GM04503 (cell line): ENCODE measurements at places on chromosomes 5 and 9.

GRCh38 chr5:135895474-135896006 is at the start of gene IL9:
TSS of gene IL9 (minus strand) at chr5:135895841. CDS start at chr5:135895816, 25 bp downstream.
- no peak for DNase-seq

- no peak for DNase-seq
Measured at GRCh38 chr9:101486693-101487442, 46.8 kb upstream of the RNF20 start.

- no peak for DNase-seq
Measured at GRCh38 chr5:155276231-155276630, 262.7 kb downstream of the KIF4B start.

DNA sequence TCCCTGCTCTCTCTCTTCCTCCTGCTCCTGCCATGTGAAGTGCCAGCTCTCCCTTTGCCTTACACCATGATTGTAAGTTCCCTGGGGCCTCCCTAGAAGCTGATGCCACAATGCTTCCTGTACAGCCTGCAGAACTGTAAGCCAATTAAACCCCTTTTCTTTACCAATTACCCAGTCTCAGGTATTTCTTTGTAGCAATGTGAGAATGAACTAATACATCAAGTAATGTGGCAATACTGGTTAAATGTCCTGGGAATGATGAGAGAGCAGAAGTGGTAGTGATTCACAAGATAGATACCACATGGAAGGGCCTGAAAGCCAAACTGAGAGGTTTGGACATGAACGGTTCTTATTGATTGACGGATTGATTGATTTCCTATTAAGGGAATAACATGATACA is 62.6 kb upstream of the IL12B start:
- DNase-seq = no peak

DNA sequence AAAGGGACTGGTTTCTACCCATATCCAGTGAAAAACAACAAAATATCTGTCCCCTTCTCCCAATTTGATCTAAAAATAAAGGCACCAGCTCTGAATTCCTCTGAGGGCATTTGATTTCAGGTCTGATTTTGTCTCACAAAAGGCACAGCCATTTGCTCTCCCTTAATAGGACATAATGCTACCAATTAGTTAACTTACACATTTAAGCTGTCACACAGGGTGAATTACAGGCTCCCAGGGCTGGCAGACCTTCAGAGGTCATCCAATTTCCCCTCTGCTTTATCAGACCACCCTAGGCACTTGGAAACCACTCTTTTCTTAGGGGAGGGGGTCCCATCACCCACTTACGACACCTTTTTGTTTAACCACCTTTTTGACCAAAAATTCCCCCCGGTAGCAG is 319.9 kb downstream of the SPOCK1 start:
- no peak for DNase-seq

- DNase-seq = peak; percentile 66
Measured at GRCh38 chr9:69946800-69947437, 96.7 kb upstream of the MAMDC2 start.

- DNase-seq = no peak
Measured at GRCh38 chr5:16944816-16945562, 8.9 kb upstream of the MYO10 start.

- no peak for DNase-seq
Measured at GRCh38 chr9:102862478-102862877, 132.7 kb upstream of the CYLC2 start.

DNA sequence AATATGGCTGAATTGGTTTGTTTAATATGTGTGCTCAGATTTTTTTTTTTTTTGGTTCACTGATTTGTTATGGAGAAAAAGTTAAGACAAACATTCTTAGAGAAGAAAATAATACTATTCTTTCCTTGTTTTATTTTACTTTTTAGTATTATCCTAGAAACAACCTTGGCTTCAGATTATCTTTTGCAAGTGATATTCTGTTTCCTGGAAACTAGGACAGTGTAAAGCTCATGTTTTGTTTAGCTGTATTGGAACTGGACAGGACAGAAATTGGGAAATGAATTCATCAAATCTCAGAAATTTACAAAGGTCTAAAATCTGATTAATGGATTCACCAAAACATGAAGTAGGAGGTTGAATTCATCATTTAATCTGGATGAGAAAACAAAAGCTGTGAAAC is 130.5 kb downstream of the FBXL7 start:
- DNase-seq = no peak

GRCh38 chr9:95021166-95021886 is 294.8 kb downstream of the AOPEP start:
- DNase-seq = no peak

GRCh38 chr5:157247267-157247666 is 18.7 kb upstream of the CYFIP2 start:
- no peak for DNase-seq

- DNase-seq = no peak
Measured at GRCh38 chr5:154369682-154370081, 76.1 kb upstream of the SAP30L start.

DNA sequence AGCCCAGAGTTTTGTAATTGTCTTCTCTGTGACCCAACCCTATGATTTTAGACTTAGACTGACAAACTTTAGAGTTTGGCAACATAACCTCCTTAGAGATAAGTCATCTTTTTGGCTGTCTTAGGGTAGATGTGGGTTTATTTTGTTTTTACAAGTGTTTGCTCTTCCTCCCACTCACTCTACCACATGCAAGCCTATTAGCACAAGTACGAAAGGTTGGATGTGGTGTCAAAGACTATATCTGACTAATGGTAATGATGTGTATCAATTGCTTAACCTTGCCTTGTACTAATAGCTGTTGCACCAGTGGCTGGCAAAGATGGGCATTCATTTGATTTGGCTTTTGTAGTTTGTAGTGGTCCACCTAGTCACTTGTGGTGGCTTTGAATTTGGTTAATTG is 46.5 kb downstream of the SLC25A46 start:
- no peak for DNase-seq

DNA sequence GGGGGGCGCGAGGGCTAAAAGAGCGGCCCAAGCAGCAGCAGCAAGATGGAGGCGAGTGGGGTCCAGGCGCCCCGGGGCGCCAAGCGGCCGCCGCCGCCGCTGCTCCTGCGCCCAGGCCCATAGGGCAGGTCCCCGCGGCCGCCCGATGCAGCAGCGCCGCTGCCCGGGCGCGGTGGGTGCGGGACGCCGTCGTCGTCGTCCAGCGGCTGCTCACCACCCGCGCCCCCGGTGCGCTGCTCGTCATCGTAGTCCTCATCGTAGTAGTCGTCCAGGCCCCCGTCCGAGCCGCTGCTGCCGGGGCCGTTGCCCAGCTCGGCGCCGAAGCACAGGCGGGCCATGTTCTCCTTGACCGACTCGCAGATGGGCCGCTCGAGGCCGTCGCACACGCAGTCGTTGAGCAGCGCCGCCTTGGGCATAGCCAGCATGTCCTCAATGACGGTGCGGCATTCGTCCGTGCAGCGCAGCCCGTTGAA is 1.5 kb downstream of the GAS1 start:
- DNase-seq = no peak

DNA sequence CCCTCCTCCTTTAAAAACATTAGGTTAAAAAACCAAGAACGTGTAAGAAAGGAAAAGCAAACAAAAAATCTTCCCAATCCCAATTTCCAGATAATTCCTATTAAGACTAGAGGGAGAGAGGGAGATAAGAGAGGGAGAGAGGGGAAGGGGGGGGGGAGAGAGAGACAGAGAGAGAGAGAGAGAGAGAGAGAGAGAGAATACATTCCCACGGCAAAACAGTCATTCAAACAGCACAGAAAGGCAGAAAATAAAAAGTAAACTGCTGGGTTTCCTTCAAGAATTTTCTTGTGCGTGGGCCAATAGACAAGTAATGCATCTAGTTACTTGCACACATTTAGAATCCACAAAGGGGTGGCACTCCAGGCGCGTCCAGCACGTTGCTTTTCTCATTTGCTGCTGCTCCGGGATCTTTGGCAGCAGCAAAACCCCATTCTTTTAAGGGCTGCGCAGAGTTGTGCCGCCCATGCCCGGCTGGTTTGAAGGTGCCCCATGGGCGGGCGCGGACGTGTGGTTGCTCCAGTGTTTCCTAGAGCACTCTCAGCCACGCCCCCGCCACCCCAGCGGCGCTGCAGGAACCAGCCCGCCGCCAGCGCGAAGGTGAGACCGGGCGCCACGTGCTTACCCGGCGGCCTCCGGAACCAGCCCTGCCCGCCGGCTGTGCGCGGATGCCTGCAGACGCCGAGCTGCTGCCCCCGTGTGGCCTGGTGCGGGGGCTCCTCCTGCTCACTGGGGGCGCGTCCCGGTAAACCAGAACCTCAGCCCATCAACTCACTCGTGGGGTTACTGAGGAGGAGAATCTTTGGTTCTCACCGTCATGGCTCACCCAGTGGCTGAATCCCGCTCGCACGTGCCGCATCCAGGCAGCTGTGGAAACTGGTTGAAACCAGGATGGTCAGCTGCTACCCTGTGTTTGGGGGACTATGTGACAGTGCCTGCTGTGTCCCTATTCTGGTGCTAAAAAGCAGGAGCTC is 44.6 kb downstream of the STC2 start:
- no peak for DNase-seq

GRCh38 chr9:107839371-107839770 is 349.8 kb upstream of the KLF4 start:
- no peak for DNase-seq

- DNase-seq = no peak
Measured at GRCh38 chr5:73351593-73351992, 97.0 kb downstream of the FOXD1 start.

GRCh38 chr5:1685066-1685465 is 114.6 kb downstream of the MRPL36 start:
- no peak for DNase-seq

GRCh38 chr5:34553581-34553980 is 102.5 kb upstream of the RAI14 start:
- DNase-seq = no peak

- DNase-seq = no peak
Measured at GRCh38 chr9:91338681-91339080, 23.0 kb downstream of the AUH start.

DNA sequence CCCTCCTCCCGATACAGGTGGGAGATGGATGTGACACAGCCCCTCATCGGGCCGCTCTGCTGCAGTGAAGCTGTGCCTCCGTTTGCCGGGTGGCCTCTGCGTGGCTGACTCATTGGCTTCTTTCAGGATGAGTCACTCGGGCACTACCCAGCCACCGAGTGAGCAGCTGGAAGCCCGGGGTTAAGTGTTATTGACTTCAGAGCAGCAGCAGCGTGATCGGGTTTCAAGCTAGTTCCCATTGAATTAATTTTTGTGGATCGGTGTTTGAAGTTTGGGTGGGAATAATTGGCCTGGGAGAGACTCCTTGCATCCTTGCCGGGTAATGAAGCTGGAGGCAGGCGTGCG is 266.4 kb upstream of the IRX4 start:
- DNase-seq = no peak

DNA sequence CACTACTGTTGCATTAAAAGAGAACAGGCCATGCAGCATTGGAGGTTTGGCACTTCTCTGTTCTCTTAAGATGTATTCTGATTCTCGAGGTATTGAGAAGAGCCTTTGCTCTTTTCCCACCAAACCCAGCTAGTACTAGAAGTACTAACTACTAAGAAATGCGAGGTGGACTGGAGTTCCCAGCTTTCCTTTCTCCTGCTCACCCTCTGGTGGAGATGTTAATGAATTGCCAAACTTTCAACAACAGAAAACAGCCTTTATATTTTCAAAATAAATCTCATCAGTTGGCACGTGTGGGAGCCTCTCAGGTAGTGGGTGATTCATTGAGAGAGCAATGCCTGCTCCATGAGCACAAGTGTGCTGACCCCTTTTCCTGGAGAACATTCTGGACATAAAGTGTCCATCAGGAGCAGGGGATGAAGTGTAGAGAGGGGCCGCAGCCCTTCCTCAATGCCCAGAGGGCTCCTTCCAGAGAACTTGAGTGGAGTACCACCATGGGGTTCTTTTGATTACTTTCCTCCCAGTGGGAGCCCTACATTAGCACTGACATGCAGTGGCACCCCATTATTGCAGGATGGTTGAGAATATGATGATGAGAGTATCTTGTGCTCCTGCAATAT is 45.7 kb downstream of the TMEM174 start:
- DNase-seq = no peak

DNA sequence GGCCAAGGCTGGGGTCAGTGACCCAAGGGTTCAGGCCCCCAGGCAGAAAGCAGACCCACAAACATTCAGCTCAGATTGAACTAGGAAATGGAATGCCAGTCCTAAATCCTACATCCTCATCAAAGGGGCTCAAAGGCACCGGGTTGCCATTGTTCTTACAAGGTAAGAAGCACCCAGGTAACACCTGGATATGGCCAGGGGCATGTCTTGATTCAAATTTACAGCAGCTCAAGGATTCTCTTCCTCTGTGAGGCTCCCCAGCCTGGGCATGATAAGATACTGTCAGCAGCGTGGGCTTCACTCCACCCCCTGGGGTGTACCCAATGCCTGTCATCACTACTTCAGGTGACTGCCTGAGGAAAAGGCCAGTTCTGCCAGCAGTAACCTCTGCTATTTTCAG is 92.1 kb upstream of the FSTL4 start:
- DNase-seq = no peak

GRCh38 chr5:145548097-145548496 is 287.0 kb downstream of the PRELID2 start:
- DNase-seq = no peak

DNA sequence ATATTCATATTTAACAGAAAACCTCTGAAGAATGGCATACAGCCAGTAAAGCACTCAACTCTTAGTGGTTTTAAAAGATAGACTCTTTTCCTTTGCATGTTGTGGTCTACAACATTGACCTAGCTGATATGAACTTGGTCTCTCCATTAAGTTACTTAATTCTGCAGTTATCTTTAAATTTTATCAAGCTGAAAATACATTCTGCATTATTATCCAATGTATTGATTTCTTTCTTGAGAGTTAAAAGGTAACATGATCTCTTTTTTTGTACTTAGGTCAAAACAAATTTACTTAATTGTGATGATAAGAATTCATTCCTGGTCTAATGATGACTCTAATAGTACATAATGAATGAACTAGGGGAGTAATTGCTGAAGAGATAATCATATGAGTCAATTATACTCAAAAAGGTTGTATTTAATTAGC is 132.9 kb downstream of the STARD4 start:
- DNase-seq = no peak

- DNase-seq = no peak
Measured at GRCh38 chr9:18866121-18866831, 166.7 kb downstream of the SAXO1 start.

GRCh38 chr9:129987941-129988340 is 55.0 kb downstream of the FNBP1 start:
- DNase-seq = no peak
